Inflammatory macrophage treated with lipopolysaccharide for 4 hours (primary cell): ENCODE measurements at places on chromosomes 13 and 19.

GRCh38 chr13:107450931-107451330 lies 764.4 kb downstream of the LIG4 start:
- DNase-seq, result no peak

GRCh38 chr13:62643799-62644524 lies 1228.3 kb upstream of the PCDH20 start:
- DNase-seq, result no peak

DNA sequence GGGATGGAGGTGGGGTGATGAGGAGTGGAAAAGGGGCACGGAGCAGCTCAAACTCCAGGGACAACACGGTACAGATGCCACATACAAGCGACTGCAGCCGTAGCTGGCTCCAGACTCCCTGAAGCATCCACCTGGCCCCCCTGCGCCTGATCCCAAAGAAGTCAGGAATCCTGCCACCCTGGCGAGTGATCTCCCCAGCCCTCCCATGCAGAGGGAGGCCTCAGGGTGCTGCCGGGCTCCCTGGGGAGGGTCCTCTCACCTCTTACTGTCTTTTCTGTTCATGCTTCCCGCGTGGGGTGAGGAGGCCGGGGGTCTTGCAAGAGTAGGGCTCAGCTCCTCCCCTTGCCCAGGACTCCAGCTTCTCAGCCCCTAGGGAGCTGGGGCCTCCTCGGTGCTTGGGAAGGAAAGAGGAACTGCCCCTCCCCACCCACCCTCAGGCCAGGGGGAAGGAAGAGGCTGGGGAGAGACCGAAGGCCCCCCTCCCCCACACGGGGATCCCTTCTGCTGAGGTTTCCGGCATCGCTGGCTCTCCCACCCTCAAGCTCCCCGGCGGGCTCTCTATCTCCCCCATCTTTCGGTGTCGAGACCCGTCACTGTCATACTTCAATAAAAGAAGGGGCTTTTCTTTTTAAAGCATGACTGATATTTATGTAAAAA lies at the start of gene RASGRP4:
Gene RASGRP4 (minus strand): TSS at position 410 of the 657 bp plus-strand sequence. CDS start 128 bp downstream, at position 282.
- peak; percentile 49 for DNase-seq

DNA sequence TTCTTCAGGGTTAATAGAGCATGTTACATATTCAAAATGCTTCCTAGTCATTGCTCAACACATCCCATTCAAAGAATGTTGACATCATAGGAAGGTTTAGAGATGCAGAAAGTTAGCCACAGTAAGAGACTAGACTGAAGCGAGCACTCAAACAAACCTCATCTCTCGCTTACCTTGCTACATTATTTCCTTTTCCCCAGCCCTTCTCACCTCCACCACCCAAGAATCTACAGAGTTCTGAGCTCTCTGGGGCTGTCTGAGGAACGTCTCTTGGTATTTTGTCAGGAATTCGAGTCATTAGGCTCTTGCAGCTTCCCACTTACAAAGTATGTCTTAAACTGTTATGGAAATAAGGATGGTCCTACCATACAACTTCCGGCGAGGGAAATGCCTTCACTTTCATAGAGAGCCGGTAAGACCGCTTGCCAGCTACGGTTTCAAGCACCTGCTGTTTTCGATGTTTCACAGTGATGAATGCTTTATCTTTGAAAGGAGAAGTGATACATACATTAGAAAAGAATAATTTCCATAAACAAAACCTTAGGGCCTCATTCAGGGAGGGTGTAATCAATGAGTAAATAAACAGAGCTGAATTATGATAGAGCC lies 65.1 kb downstream of the FLT1 start:
- peak; percentile 33 for DNase-seq

DNA sequence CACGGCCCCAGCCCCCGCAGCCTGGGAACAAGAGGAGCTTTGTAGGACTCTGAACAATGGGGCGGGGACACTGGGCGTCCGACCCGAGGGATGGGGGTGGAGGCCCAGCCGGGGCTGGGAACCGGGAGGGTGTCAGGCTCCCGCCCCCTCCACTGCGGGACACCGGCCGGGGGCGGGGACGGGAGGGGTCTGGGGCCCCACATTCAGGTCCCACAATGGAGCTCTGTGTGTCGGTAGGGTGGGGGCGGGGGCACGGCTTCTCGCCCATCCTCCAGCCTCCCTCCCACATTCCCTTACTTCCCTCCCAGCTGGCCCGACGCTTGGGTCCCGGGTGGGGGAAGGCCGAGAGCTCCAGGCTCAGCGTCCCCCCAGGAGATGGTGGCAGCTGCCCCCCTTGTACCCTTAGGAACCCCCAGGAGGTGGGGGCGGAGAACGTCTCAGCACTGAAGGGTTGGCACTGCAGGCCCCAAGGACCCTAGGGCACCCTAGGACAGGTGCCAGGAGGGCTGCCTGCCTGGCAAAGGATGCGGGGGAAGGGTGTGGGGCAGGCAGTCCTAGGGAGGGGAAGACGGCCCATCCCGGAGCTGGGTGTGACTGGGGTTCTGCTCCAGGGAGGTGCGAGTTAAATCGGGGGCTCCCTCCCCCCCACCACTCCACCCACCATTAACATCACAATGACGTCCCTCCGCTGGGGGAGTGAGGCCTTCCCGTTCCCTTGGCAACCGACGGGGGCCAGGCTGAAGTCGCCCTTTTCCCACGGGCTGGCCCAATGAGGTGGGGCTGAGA lies 5.3 kb downstream of the TTYH1 start:
- no peak for DNase-seq

DNA sequence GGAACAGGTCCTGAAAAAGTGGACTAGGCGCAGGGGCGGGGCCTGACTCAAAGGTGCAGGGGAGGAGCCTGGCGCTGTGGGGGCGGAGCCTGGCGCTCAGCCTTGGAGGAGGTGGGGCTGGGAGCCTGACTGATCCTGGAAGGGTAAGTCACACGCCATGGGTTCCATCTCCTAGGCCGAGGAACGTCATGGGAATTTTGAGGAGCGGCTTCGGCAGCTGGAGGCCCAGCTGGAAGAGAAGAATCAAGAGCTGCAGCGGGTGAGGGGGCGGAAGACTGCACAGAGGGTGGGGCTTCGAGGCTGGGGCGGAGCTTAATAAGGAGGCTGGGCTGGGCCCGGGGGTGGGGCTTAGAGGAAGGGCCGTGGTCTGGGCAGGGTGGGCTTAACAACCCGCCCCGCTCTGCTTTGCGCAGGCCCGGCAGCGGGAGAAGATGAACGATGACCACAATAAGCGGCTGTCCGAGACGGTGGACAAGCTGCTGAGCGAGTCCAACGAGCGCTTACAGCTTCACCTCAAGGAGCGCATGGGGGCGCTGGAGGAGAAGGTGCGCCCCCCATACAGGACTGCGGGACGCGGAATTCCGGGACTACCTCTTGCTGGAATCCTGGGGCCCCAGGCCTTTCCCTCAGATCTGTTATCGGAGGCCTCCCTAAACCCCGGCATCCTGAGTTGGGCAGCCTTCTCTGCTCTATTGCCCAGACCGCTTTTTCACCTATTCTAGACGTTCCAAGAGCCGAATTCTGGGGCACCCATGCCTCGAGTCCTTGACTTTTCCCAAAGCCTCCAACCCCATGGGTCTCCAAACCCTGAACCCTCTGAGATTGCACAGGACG lies 14.5 kb downstream of the PPFIA3 start:
- DNase-seq, result peak; percentile 34

DNA sequence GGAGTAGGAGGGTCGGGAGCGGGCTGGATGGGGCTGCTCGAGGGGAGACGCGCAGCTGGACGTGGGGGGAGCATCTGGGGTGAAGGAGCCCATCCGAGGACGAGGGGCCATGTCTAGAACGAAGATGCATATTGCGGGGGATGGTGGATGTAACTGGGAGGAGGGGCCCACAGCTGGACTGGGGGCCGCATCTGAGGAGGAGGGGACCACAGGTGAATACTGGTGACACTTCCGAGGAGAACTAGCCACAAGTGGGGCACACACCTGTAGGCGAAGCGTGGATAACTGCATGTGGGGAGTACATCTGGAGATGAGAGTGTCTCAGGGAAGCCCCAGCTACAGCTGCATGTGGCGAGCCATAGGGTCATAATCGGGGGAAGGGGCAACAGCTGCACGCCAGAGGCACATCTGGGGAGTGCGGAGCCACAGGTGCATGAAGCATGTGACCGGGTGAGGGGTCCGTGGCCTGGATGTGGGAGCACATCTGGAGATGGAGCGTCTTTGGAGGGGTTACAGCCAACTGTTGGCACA lies 402 bp downstream of the ZSWIM9 start:
- DNase-seq, result no peak

GRCh38 chr19:54517483-54517882 lies 14.9 kb downstream of the LAIR2 start:
- peak; percentile 70 for DNase-seq

- no peak for DNase-seq
Measured at GRCh38 chr19:18419699-18420460, 682 bp downstream of the SSBP4 start.

GRCh38 chr19:38107129-38107528 lies 116.9 kb downstream of the DPF1 start:
- DNase-seq, result no peak

DNA sequence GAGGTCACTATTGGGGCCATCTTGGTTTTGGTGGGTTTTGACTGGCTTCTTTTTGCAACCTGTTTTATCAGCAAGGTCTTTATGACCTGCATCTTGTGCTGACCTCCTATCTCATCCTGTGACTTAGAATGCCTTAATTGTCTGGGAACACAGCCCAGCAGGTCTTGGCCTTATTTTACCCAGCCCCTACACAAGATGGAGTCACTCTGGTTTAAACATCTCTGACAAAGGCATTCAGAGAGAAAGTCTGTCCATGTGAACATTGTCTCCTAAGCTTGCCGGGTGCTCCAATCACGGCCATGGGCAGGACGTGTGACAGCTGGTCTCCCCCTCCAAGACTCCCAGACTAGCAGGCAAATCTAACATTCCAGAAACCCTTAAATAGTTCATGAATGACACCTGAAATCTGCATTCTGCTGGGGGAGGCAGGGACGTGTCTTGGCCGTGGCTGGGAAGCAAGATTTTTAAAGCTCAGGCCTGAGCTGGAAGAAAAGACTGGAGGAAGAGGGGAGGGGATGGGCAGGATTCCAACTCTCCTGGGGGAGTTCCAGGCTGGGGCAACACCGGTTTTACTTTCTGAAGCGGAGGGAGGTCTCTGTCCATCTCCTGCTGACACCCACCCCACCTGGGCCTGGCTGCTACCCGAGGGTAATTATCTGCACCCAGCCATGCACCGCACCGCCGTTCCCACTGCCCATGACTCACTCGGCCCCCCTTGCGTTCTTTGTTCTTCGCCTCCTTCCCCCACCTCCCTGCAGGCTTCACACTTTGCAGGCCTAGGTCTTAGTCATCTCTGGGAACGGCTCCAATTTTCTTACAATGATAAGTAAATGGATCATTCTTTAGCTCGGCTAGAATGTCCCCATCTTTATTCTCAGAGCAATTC lies 11.6 kb upstream of the OR1M1 start:
- DNase-seq, result no peak

DNA sequence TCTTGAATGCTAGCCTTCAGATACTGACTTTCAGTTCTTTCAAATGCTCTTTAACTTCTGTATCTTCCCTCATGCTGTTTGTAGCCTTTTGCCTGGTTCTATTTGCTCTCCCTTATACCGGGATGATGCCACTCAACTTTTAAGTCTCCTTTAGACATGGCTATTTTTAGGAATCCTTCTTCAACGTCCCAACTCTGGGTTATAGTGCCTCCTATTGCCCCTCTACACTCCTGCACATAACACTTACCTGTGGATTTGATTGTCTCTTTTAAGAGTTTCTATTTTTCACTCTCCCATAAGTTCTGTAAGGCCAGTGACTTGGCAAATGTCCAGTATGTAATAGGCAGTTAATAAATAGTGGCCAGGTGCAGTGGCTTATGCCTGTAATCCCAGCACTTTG lies 343.0 kb downstream of the KLF5 start:
- no peak for DNase-seq

- DNase-seq, result peak; percentile 47
Measured at GRCh38 chr13:45545686-45546409, 69.7 kb downstream of the ERICH6B start.

- peak; percentile 35 for DNase-seq
Measured at GRCh38 chr19:737591-738093, 13.3 kb upstream of the MISP start.

GRCh38 chr19:50739132-50739913 lies 16.2 kb downstream of the CLEC11A start:
- no peak for DNase-seq

- DNase-seq, result no peak
Measured at GRCh38 chr19:49125025-49125731, 5.8 kb downstream of the PPFIA3 start.

- no peak for DNase-seq
Measured at GRCh38 chr19:15948223-15949058, at the start of gene OR10H4. TSS of gene OR10H4 (plus strand) at chr19:15949008. CDS start at chr19:15949008, 0 bp downstream.

DNA sequence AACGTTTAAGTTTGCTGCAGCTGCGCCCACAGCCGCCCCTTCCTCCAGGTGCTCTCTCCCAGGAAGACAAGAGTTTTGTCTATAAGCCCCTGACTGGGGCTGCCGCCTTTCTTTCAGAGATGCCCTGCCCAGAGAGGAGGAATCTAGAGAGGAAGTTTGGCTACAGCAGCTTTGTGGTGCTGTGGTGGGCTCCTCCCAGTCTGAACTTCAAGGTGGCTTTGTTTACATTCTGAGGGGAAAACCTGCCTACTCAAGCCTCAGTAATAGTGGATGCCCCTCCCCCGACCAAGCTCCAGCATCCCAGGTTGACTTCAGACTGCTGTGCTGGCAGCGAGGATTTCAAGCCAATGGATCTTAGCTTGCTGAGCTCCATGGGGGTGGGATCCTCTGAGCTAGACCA lies 6.4 kb upstream of the ERICH6B start:
- no peak for DNase-seq

- no peak for DNase-seq
Measured at GRCh38 chr19:22421797-22422196, 349 bp downstream of the ZNF98 start.

- peak; percentile 92 for DNase-seq
Measured at GRCh38 chr13:30395192-30396158, 26.8 kb upstream of the UBE2L5 start.

GRCh38 chr19:55490478-55491432 lies 2.5 kb downstream of the SSC5D start:
- no peak for DNase-seq

- DNase-seq, result no peak
Measured at GRCh38 chr13:50167967-50168366, 152.7 kb downstream of the KCNRG start.

DNA sequence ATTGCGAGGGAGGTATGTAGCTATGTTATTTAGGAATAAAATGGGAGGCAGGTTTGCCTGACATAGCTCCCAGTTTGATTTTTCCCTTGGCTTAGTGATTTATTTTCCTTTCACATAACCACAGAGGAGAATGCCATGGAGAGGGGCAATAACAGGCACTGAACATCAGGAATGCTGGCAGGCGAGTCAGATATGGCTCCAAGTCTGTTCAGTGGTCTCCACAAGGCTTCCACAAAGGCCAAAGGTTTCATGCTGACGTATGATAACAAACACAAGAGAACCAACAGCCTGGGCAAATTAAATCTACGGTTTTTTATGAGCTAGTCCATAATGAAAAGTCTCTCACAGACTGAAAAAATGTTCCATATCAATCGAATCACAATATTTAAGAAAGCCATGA lies 66.7 kb downstream of the SUCLA2 start:
- no peak for DNase-seq
